ENCODE measurements at places on chromosomes 12 and 14. TPM values are rescaled to one million over a fixed set of nuclear protein-coding genes. Genes with fewer than 3 reads are reported as not detected.
A peak's percentile ranks its signal among the peaks of the same experiment; 100 is the strongest.

DNA sequence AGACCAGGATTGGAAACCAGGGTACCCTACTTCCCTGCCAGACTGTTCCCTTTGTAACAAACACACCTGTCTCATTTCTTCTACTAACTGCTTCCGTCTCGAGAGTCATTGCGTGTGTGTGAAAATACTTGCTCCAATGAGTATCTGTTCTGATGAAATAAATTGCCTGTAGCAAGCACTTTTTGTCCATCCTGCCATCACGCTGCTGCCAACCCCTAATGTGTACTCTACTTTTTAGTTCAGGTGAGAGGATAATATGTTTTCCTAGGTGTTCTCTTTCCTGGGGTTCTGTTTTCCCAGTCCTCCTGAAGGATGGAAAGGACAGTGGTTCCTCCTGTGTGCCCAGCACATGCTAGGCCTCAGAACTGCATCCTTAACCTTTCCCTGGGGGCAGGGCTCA is 1.0 kb downstream of the TUNAR start:
- DNase-seq, result no peak

GRCh38 chr14:56237398-56237797 is 119.2 kb downstream of the PELI2 start:
- DNase-seq, result no peak

DNA sequence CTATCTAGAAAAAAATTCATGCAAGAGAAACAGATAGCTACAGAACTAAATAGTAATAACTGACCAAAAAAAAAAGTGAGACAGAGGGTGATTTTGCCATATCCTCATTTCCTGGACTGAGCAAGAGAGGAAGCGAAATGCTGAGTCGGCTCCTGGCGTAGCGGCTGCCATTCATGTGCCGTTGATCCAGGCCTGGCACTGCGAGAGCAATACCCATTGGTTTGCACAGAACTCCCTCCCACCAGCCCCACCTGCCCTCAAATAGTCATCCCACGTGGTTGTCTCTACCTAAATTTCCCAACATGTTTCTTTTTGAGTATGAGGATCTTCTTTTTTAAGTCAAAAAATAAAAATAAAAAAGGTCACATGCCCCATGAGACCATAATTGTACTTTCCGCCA is 9.4 kb upstream of the WNT5B start:
- DNase-seq, result peak; percentile 56

GRCh38 chr12:55641595-55641994 is 4.9 kb downstream of the OR10P1 start:
- no peak for DNase-seq

GRCh38 chr12:1929985-1930802 is 11.7 kb upstream of the CACNA2D4 start:
- DNase-seq, result peak; percentile 19

GRCh38 chr12:60035835-60036234 is 440.0 kb downstream of the SLC16A7 start:
- no peak for DNase-seq

GRCh38 chr14:73240816-73241480 is 3.6 kb downstream of the PAPLN start:
- peak; percentile 65 for DNase-seq

DNA sequence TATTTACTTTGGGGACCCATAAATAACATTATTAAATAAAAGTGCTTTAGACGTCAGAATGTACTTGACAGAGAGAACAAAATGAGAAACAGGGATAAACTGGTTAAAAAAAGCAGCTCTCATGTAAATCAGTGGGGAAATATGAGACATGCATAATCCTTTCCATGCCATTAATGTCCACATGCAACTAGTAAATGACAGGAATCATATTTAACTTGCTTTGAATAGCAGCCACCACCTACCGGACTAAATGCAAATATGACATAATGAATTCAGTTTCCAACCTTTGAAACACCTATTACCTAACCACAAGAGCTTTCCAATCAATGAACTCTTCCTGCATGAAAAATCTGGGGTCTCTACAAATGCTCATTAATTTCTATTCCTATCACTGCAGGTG is 19.6 kb downstream of the FGD6 start:
- DNase-seq, result no peak

GRCh38 chr14:44477953-44478352 is 29.1 kb downstream of the FSCB start:
- no peak for DNase-seq

DNA sequence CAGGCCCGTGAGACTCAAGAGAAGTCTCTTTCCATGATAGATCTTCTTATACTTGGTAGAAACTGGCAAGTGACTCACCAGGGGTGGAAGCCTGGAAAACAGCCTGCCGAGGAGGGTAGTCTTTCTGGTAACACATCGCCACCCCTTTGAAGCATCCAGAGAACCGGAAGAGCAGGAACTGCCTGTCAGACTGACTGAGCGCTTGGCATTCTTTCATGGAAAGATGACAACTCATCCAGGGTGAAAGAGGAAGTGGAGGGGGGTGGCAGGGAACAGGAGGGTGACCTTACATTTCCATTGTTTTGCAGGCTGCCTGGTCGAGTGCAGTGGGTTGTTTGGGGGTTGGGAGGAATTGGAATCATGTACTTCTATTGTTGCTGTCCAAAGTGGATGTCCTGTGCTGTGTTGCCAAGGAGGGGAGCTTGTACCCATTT is 34.5 kb downstream of the PRKCH start:
- no peak for DNase-seq

DNA sequence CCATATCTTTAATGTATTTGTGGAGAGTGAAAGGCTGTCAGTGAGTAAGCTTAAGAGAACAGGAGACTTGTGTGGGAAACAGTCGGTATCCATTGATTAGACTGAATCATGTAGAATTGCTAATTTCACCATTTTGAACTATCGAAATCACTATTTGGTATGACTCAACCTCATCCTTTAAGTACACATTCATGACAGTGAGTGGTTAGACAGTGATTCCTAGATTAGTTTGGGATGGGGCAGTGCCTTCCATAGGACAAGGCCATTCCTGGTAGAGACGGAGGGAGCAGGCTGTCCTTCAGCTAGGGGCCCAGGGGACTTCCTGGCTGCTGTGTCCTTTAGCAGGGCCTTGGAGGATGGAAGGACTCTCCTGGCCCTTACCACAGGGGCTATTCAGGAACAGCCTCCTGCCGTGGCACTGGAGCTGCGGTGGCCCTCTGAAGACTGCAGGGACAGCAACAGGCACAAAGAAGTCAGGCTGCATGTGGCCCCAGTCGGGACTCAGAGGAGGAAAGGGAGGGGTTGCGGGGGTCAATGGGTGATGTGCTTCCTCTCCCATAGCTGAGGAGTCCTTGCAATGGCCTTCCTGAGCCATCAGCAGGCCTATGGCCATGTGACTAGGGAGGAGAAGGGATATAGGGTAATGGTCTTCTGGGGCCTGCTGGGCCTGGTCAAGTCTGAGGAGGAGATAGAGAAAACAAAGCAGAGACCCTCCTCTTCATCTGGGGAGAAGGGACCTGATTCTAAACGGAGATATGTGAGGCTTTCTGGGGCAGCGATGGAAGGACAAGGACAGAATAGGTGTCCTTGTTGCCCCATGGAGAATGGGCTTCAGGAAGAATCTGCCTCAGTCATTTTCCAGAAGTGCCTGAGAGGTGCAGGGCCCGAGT is 11.2 kb downstream of the SERPINA1 start:
- DNase-seq, result no peak

GRCh38 chr12:95972832-95973456 is 23.2 kb downstream of the HAL start:
- no peak for DNase-seq

DNA sequence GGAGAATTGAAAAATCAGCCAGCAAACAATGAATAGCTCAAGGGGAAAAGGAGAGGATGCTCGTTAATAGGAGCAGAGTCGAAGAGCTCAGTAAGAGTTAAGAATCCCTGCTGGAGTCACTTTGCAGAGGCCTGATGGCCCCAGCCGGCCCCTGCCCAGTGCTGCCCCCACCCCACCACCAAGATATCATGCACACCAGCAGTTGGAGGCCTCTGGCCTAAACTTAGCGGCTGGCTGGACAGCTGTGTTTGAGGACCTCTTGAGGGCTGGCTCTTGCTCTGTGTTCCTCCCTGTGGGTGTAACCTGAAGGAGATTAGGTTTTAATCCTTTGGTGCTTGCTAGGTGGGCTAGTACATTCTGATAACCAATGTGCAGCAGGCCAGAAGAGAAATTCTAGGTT is 142.0 kb downstream of the PLXNC1 start:
- no peak for DNase-seq

GRCh38 chr14:91100102-91100501 is 13.8 kb upstream of the DGLUCY start:
- DNase-seq, result no peak

DNA sequence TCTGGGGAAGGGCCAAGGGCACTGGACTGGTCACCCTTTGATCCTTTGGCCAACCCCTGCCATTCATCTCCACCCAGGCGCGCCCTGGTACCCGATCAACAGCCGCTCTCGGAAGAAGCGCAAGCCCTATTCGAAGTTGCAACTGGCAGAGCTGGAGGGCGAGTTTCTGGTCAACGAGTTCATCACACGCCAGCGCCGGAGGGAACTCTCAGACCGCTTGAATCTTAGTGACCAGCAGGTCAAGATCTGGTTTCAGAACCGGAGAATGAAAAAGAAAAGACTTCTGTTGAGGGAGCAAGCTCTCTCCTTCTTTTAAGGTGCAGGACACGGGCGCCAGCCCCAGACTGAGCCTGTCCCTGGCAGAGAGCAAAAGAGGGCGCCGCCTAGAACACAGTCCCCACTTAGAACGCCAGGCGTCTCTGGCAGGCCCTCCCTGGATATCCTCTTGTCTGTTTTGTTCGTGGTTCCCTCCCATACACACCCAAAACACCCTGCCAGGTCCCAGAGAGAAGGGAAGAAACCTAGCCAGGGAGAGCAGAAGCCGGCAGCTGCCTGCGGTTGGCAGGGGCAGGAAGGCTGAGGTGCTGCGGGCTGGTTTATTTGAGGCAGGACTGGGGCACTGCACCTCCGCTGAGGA is 1.7 kb downstream of the HOXC12 start:
- no peak for DNase-seq

DNA sequence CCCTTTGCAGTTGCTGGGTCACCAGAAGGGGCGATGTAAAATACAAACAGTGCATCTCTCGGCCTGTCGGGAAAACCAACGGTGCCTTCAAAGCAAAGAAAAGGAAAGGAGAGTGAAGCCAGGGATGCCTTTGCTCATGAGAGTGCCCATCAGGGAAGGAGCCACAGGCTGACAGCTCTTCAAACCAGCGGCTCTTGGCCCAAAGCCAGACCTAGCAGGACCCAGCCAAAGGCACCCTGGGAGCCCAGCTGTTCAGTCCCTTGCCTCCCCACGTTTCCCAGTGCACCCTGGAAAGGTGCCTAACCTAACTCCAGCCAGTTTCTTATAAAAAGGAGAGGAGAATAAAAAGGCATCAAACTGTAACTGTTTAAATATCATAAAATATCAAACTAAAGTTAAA is 29.2 kb downstream of the PRMT8 start:
- no peak for DNase-seq

Gene BICDL1
- total RNA-seq, result 17.3 TPM

Gene SH2B3
- total RNA-seq, result 6.2 TPM

Gene KRT85
- not detected for total RNA-seq

Gene KERA
- total RNA-seq, result not detected

Gene SLC5A8
- not detected for total RNA-seq

Gene GUCY2C
- 107 TPM for total RNA-seq

Gene SOX5
- total RNA-seq, result 4.0 TPM

Gene OTOGL
- 0.18 TPM for total RNA-seq

Gene DTX1
- 7.4 TPM for total RNA-seq

Gene CLEC9A
- total RNA-seq, result not detected

Gene OR5AU1
- total RNA-seq, result not detected

Gene CRACR2A
- 52.3 TPM for total RNA-seq
